ENCODE measurements at places on chromosomes 5 and 9.
A peak's percentile ranks its signal among the peaks of the same experiment; 100 is the strongest.

- peak; percentile 10 for DNase-seq
These were observed 56.7 kb downstream of the AOPEP start for GRCh38 chr9:94783102-94783682.

DNA sequence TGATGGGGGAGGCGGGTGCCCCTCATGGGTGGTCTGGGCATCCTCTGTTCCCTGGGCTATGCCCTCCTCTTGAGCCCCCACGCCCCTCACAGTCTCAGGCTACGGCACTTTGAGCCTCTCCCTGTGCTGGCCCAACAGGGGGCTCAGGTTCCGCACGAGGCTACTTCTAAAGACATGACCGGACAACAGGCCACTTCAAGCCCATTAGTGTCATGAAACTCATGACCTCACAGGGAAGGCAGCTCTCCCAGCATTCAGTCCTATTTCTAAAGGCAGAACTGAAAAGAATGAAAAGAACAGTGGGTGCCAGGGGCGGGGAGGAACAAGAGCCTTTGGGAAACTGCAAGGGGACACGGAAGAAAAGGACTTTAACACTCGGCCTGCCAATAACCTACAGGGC lies 45.0 kb downstream of the COL23A1 start:
- no peak for DNase-seq

DNA sequence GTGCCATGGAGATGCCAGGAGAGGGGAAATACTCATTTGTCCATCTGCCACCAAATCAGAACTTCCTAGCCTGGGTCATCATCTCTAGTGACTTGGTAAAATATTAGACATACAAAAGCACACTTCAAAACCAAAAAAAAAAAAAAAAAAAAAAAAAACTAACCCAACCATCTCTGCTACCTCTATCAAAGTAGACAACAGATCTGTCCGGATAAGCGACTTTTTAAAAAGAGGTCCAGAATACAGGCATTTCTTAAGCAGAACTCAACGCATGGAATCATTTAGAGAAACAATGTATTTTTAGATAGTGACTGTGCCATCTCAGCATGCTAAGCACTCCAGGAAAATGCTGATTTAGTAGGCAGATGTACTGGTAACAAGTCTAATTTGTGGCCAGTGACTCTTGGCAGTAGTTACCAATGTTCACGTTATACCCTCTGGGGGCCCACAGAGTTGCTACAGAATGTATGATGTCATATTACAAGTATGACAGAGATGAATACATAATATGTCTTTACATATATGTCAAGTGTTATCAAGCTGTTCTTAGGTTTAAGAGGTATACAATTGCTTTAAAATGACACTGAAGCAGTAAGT lies 107.8 kb downstream of the SMIM23 start:
- no peak for DNase-seq

DNA sequence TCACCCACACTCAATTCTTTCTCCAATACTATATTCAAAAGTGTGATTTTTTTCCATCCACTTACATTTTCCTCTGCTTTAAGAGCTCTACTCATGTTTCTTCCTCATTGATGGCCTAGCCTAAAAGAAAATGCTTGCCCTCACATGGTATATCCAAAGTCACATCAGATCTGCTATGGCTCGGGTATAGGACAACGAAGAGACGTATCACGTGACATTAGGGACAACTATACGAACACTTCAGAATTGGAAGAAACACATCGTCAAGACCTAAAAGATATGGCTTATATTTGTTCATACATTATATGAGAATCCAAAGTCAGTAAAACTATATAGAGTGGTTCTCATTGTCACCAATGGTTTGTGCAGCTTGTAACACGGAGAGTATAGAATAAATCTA lies 8.2 kb upstream of the ISL1 start:
- DNase-seq, result no peak

- DNase-seq, result no peak
These were observed 163.3 kb upstream of the LHFPL2 start for GRCh38 chr5:78811866-78812265.

- no peak for DNase-seq
These were observed 130.4 kb downstream of the CHSY3 start for GRCh38 chr5:130034566-130035210.

DNA sequence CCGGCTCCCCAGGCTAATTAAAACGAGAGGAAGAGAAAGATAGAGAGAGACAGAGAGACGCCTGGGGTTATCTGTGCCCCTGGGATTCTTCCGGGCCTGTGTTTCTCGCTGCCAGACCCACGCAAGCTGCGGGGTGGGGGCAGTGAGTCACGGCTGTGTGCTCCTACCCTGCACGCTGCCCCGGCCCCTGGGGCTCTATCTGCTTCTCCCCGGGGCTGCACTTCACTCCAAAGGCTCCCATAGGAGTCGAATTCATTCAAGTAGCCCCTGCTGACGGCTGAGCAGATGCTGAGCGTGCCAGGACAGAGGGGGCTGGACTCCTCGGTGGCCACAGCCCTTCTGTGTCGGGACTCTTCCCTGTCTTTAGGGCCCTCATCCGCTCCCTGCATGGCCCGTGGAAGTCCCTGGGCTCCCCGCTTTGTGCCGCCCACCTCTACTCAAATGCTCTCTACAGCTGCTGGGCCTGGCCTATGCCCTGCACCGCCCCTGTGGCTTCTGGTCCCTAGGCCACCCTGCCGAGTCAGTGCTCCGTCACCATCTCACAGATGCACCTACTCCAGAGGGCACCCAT lies 22.8 kb downstream of the SARDH start:
- no peak for DNase-seq

- DNase-seq, result no peak
These were observed 81.2 kb downstream of the GLDC start for GRCh38 chr9:6564360-6564759.

DNA sequence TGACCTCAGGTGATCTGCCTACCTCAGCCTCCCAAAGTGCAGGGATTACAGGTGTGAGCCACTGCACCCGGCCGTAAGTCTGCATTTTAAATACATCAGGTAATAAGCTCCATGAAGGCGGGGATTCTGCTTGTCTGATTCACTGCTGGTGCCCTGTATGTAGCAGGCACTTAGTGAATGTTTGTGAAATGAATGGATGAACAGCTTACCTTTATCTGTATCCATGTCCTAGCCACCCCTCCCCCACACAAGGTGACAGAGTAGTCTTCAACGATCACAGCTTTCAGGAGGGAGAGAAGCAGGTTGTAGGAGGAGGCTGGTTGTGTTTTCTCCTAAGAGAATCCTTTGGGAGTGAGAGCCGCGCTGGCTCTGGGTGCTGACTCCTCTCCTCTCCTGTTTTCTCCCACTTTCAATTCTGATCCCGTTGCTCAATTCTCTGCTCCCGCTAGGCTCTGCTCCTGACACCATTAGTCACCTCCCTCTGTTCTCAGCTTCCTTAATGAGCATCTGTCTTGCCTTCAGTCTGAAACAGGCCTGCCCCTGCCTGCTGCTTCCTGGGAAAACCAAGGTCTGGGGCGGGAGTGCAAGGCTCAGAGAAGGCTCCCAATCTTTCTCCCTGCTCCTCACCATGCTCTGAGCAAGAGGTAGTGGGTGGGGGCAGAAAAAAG lies 88.8 kb upstream of the CTNNA1 start:
- DNase-seq, result no peak

DNA sequence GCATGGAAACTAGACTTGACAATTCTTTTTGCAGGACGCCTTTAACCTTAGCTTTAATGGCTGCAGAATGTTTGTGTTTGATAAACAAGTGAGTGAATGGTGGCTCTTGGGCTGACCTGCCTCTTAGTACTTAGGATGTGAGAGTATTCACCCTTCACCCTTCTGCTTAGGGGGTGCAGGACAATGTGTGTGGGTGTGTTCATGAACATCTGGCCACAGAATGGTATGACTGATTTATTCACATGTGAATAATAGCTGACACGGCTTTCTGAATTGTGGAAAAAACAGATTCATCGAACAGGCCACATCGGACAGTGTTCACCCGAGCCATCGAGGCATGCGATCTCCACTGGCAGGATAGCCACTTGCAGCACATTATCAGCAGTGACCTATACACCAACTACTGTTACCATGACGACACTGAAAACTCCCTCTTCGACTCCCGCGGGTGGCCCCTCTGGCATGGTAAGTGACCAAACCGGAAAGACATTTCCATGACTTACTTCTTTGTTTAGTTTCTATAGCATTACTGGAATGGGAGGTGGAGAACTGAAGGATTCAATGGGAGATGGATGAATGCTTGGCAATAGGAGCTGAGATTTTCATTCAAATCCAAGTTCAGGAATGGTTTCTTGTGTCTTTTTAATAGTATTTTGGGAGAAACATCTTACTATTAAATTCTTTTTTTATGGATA lies 193.6 kb downstream of the ZSWIM6 start:
- DNase-seq, result no peak

DNA sequence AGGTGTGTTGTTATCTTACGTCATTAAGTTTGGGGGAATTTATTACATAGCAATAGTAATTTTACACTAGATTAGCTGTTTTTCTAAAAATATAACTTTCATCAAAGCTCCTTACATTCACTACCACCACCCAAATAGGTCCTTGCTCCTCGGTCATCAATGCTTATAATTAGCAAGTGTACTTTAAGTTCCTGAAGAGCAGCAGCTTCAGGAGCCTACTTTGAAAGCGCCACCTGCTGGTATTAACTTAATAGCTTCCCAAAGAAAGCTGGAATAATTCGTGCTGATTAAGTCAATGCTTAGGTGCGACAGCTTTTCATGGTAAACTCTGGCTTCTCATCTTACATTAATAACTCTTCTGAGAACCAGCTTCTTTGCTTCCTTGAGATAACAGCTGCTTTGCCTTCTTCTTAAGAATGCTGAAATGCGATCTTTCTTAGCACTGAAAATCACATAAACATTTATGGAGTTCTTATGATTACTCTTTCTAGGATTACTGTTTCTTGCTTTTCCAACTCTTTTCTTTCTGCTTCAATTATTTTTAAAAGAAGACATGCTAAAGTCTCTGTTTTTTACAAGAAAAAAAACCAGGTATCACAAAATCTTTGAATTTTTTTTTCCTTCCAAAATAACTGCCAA lies 10.0 kb upstream of the C5 start:
- no peak for DNase-seq

GRCh38 chr5:140628711-140629110 lies 4.3 kb downstream of the CD14 start:
- no peak for DNase-seq

DNA sequence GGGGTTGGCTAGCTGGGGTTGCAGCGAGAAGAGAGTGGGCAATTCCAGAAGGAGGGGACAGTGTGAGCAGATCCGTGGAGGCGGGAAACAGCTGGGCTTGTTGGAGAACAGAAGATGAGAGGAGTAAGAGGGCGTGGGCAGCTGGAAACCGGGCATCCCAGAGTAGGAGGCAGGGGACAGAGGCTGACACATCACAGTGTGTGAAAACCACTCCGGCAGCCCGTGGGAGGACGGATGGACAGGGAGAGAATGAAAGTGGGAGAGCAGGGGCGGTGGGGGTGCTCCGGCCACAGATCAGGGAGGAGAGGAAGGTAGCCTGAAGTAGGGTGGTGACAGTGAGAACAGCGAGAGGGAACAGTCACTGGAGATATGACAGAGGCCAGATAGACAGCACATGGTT lies 8.3 kb upstream of the PSMB7 start:
- DNase-seq, result no peak

- DNase-seq, result no peak
These were observed 5.6 kb downstream of the SLC2A8 start for GRCh38 chr9:127402401-127403090.

- no peak for DNase-seq
These were observed 11.7 kb downstream of the C5 start for GRCh38 chr9:121038362-121038761.

DNA sequence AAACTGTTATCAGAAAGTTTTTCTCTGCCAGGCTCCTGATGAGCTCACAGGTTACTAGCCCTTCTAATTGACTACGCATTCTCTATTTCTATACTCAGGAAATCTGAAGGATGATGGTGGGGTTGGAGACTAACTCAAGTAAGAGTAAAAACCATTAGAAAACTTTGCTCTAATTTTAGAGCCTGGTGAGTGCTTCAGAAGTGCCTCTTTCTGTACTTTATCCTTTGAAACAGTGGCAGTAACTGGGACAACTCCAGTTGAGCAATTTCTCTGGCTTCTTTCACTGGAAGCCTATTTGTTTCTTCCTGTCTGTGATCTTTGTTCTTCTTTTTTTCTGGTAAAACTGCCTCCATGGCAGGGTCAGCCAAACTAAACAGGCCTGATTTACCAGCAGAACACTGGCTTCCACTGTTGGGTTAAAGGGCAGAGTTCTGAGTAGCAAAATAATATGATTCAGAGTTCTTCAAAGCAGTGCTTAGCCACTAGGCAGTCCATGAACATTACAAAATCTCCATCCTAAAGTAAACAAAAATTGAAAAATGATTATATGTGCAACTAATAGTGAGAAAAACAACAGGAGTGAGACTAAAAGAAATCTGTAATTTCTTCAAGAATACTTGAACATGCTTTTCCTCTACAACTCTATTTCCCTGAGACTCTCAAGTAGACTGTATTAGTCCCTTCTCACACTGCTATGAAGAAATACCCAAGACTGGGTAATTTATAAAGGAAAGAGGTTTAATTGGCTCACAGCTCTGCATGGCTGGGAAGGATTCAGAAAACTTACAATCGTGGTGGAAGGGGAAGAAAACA lies 79.8 kb downstream of the MROH2B start:
- no peak for DNase-seq

DNA sequence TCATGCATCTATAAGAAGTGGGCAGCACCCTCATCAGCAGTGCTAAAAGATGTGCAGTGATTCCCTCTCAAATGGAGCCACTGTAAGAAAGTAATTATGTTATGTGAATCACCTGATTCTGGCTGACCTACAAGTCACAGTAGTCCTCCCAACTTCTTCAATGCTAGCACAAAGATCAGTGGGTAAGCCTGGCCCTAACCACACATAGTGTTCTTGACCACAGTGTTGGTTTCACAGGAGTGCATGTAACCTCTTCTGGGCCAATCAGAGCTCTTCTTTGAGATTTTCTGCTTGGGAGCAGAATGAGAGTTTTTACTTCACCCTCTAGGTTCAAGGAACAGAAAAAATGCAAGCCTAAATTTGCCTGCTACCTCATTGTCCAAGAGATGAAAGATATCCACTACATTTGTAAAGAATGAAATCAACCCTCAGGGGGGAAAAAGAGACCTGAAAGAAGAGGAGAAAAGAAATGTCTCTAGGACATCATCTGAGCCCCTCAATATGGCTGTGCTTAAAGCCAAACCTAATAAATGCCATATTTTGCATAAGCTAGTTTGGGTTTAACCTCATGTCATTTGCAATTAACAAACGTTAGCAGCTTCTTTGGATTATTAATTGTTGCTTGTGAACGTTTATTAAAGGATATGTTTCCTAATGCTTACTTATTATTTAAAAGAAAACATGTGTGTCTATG lies 65.3 kb upstream of the ADRB2 start:
- no peak for DNase-seq

DNA sequence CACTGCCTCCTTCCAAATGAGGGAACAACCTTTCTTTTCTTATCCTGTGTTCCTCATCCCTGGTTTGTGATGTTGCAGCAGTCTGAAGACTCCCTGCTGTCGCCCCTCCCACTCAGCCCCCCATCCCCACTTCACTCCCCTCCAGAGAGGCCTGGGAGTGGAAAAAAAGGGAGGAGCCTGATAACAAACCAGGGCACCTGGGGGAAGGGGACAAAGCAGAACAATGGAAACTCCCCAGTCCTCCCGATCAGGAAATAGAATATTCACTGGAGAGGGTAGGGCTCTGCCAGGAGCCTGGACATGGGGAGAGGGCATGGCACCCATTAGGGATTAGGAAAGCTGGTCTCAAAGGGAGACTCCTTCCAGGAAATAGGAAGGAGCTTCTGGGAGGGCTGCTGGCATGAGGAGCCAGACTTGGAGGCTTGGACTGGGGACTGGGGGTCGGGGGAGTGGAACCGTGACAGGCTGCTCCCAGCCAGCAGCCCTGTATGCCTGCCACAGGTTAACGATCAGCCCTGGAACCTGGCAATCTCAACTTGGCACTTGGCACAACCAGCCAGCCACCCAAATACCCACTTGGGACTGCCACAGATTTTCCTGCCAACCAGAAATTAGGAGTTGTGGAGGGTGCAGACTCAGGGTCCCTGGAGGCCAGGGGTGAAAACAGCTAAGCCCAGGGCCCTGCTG lies 20.0 kb downstream of the PCDH1 start:
- DNase-seq, result no peak

All from stimulated activated CD8-positive, alpha-beta memory T cell treated with anti-CD3 and anti-CD28 coated beads, Interleukin-15, amount 100 ng/mL, for 4 hours (primary cell).